ENCODE measurements at places on chromosomes 1 and 21.

DNA sequence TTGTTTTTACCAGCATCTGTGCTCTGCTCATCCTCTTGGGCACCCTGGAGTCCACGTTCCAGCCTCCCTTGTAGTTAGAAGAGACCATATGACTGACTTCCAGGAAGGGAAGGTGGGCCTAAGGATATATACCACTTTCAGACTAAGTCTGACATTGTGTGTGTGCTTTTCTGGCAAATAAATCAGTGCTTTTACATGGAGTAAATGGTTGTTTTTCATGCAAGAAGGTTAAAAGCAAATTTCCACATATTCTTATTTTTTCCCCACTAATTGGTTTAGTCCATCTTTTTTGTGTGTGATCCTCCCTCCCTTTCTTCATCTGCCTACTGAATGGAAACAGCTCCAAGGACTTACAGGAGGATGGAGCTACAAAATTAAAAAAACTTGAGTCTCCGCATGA lies 119.8 kb downstream of the TBX15 start:
- no peak for DNase-seq

GRCh38 chr1:201448990-201449389 lies 20.0 kb downstream of the PHLDA3 start:
- peak; percentile 81 for DNase-seq

GRCh38 chr1:26409191-26409807 lies 1.3 kb upstream of the LIN28A start:
- DNase-seq: peak; percentile 23

- no peak for DNase-seq
Measured at GRCh38 chr21:36834192-36834591, 132.3 kb downstream of the HLCS start.

GRCh38 chr1:18807334-18808063 lies 52.0 kb downstream of the TAS1R2 start:
- no peak for DNase-seq

- no peak for DNase-seq
Measured at GRCh38 chr1:80675454-80675853, 1125.3 kb upstream of the ADGRL2 start.

- no peak for DNase-seq
Measured at GRCh38 chr1:33009561-33009960, 27.1 kb downstream of the AK2 start.

DNA sequence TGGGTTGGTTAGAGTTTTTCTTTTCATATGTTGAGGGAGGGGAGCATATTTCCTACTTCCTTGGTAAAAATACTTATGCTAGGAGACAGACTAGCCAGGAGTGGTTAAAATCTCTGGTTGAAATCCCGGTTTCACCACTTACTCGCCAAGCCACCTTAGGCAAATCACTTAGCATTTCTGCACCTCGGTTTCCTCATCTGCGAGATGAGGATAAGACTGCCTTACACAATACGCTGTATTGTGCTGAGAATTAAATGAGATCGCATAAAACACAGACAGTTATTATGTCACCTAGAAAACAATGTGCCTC lies 1.4 kb downstream of the IFFO2 start:
- DNase-seq: no peak

Measured in foreskin melanocyte (primary cell).